ENCODE measurements at places on chromosomes 12 and 14.

- no peak for DNase-seq
Measured at GRCh38 chr12:38995249-38995648, 89.9 kb upstream of the CPNE8 start.

DNA sequence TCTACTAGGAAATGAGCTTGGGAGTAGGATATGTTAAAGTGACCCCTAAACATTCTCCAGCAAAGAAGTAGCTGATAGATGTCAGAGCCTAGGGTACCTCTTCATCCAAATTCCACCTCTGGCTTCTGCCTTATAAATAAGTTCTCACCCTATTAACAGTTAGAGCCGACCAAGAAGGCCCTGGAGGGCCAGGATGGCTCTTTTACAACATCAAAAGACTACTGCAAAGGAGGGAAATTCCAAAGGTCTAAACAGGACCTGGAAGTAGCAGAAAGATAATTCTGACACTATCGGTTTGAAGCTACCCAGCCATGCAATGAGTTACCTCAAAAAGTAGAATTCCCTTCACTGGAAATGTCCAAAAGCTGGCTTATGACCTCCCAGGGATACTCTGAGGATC is 90.0 kb downstream of the PPM1H start:
- DNase-seq, result no peak

GRCh38 chr12:111174251-111174960 is 194.5 kb downstream of the PHETA1 start:
- DNase-seq, result no peak

- no peak for DNase-seq
Measured at GRCh38 chr12:12550277-12550676, 12.4 kb downstream of the DUSP16 start.

GRCh38 chr12:29053567-29053966 is 95.5 kb upstream of the FAR2 start:
- DNase-seq, result no peak

DNA sequence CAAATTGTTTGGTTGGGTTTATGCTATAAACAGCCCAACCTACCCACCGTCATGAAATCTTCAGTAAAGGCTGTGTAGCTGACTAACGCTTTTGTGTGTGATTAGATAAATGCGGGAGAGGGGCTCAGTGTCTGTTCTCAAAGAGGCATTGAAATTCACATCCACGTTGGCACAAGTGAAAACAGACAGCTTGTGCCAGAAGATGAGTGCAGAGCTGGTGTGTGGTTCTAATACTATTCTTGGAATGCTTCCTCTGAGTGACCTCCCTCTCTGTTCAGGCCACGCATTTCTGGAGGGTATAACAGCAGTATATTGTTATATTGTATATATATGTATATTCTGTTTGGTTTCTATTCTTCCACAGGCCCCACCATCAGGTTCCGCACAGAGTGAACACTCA is 263.8 kb downstream of the APAF1 start:
- no peak for DNase-seq

DNA sequence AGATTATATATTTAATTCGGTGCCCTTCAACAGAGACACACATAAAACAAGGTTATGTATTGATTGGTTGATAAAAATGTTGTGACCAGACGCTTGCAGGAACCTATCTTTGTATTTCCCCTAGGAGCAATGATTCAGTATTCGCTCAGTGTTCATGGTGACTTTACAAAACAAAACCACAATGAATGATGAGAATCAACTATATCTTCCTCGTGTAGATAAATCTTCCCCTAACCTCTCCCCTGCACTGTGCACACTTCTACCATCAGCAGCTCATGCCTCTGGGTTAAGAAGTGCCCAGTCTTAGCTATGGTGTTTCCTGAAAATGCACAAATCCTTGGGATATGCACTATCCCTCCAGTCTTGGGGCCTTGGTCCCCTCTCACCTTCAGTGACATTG is 16.3 kb downstream of the RIN3 start:
- DNase-seq, result no peak

DNA sequence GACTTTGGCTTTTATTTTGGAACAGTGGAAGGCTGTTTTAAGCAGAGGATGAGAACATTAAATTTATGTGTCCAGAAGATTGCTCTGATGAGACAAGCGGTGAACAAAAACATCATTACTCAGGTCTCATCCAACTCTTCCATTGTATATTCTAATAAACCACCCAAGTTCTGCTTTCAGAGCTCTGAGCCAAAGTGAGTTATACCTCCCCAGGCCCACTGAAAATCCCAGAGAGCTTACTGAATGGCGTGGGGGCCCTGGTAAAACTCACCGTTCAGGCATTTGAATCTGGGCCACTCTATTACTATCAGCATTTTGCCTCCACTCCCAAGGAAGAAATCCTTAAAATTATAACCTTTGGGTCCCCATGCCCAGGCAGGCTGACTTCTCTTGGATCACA is 122.0 kb upstream of the HIF1A start:
- DNase-seq, result no peak

DNA sequence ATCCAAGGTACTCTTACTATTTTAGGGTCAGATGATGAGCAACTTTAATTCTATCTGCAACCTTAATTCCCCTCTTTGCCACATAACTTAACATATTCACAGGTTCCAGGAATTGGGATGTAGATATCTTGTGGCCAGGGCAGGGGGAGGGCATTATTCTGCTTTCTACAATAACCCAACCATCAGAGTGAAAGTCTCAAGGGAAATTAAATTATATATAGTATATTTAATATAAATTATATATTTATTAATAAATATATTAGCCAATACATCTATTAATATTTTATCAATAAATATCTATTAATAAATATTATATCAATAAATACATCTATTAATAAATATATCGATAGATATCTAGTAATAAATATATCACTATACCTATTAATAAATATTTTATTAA is 11.7 kb upstream of the RAB21 start:
- DNase-seq, result no peak

DNA sequence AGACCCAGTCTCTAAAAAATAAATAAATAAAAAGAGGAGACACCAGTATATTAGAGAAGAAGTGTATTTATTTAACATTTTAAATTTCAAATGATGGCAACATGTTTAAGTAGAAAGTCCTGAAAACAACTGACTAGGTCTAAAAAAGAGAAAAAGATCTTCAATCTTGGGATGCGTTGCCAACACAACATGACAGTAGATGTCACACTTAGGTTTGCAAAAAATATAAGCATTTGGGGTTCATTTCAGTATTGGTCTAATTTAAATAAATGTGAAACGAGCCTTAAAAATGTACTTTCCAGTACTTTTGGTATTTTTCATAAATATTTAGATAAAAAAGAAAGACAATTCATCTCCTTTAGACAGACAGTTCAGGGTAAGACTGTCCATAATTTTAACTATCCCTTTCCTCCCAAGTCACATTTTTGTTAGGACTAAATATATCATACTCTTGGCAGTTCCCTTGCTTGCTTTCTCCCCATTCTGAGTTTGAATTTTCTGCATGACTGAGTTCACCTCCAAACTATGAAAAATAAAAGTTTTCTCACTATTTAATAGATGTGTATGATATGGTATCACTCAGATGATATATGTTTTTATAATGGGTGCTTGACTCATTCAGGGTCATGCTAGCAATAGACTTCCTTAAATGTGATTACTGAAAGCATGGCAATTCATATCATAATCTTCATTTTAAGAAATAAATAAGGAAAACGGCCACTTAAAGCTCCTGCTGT is 4.3 kb downstream of the C14orf93 start:
- DNase-seq, result no peak

DNA sequence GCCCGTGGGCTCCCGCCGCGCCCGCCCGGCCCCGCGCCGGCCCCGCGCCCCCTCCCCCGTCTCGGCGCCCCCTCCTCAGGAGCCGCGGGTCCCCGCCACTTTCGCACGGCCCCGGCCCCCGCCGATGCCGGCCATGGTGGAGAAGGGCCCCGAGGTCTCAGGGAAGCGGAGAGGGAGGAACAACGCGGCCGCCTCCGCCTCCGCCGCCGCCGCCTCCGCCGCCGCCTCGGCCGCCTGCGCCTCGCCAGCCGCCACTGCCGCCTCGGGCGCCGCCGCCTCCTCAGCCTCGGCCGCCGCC is 263 bp downstream of the RCOR1 start:
- DNase-seq, result no peak

GRCh38 chr12:19144287-19144686 is 14.8 kb downstream of the PLEKHA5 start:
- no peak for DNase-seq

- no peak for DNase-seq
Measured at GRCh38 chr12:8087666-8088065, 5.6 kb downstream of the NECAP1 start.

GRCh38 chr12:39005671-39006070 is 100.3 kb upstream of the CPNE8 start:
- DNase-seq, result no peak

DNA sequence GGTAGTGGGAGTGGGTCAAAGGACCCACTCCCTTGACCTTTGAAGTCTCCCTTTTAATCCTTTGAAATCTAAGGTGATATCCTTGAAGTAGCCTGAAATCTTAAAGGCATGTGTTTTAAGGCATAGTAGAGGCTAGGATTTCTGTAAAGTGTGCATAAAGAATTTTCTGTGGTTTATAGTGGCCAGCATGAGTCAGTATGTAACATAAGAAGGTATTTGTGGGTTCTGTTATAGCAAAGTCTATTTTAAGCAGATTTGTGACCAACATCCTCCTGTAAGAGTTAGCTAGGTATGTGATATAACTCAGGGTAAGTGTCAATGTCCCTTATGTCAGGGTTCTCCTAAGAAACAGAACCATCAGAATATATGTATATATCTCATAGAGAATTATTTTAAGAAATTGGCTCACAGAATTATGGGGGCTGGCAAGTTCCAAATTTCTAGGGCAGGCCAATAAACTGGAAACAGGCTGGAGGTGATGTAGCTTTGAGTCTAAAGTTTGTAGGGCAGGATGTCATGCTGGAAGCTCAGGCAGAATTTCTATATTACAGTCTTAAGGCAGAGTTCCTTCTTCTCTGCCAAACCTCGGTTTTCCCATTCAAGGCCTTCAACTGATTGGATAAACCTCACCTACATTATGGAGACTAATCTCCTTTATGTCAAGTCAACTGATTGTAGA is 18.7 kb upstream of the EPYC start:
- no peak for DNase-seq

- no peak for DNase-seq
Measured at GRCh38 chr14:96514694-96515093, 12.5 kb downstream of the PAPOLA start.

Measured in naive thymus-derived CD8-positive, alpha-beta T cell (primary cell).